ENCODE measurements at places on chromosomes 16 and 17.

DNA sequence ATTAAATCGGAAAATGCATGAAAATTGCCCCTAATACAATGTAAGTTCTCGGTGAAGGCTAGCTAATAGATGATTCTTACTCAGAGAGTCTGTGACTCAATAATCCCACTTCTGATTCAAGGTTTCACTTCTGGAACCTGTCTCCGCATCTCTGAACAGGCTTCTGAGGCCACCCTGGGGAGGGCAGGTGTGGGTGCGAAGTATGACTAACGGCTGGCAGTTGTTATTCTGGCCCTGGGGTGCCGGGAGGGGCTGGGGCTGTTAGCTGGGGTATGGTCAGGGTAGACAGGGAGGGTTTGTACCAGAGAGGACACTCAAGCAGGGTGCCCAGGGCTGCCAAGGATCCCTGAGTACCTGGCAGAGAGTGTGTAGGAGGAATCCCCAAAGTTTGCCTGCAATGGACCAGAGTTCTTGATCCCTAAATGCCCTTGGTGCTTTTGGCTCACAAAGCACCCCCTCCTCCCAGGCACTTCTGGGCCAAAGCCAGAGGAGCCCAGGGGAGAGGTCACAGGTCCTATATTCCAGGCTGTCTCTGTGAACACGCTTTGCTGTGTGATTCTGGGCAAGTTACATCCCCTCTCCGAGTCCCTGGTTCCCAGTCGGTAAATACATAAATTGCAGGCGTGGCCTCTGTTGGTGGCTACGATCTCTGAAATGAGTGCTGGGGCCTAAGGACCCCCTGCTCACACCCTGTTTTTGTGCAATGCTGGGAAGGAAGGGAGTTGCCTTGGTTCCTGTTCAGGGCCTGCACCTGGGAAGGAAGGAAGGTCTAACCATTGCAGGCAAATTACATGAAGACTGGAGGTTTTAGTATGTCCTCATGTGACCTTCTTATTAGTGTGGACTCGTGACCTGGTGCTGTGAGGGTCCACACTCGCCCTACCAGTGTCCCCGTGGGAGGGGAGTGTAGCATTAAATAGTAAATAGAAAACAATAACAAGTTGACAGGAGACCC is 49.9 kb upstream of the CPNE2 start:
- no peak for DNase-seq

- no peak for DNase-seq
Observed at GRCh38 chr16:70681382-70682238, 4.2 kb downstream of the MTSS2 start.

- DNase-seq, result no peak
Observed at GRCh38 chr16:2713985-2714774, 5.8 kb downstream of the PRSS27 start.

- no peak for DNase-seq
Observed at GRCh38 chr16:53282328-53282727, 151.9 kb upstream of the RBL2 start.

DNA sequence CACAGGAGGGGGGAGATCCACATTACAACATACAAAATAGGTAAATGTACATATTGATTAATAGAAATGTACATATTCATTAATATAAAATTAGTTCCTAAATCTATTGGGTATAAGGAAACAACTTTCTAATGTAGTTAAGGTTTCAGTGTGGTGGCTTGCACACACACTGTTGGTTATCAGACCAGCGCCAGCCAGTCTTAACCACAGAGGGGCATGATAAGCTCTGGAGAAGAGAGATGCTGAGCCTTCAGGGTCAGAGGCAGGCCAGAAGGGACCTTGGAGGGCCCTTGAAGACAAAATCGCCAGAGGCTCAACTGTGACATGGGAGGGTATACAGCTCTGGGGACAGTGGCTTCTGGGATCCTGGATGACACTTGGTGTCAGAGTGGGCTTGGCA is 10.9 kb upstream of the ZFP90 start:
- DNase-seq, result no peak

DNA sequence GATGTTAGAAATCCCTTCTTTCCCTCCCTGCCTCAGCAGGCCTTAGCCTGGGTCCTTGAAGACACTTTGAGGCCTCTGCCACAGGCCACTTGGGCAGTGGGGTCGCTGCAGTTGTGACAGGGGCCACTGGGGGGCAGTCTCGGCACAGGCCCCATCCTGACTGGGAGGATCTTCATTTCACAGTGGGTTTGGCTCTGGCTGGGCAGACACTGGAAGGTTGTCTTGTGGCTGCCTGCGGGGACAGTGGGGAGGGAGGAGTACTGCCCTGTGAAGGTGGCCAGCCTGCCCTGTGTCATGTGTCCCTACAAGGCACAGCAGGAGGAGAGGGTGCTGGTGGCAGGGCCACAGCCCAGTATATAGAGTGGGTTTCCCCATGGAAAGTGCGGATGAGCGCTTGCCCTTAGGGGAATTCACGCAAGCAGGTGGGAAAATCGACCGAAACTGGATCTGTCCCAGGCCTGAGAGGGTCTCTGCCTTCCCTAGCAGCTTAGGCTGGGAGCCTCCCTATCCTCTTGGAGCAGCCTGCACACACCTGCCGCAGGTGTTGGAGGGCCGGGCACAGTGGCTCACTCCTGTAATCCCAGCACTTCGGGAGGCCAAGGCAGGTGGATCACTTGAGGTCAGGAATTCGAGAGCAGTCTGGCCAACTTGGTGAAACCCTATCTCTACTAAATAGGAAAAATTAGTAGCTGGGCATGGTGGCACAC is 28.8 kb downstream of the GINS2 start:
- DNase-seq, result peak; percentile 63

DNA sequence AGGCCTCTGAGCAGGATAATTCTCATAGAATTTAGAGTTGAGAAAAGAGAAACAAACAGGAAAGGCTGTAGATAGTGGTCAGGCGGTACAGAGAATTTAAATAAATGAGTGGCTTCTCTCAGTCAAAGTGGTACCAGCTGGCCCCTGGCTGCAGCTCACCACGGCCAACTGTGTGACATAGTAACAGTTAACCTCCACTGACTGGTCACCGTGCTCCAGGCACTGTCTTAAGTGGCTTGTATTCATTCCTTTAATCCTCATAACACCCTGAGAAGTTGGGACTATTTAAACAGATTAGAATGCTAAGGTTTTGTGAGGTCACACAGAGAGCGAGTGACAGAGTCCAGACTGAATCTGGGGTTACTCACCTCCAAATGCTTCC is 108.9 kb downstream of the GNAO1 start:
- DNase-seq, result no peak
